ENCODE measurements at places on chromosomes 7 and 10. TPM values are rescaled to one million over a fixed set of nuclear protein-coding genes. Genes with fewer than 3 reads are reported as not detected.

DNA sequence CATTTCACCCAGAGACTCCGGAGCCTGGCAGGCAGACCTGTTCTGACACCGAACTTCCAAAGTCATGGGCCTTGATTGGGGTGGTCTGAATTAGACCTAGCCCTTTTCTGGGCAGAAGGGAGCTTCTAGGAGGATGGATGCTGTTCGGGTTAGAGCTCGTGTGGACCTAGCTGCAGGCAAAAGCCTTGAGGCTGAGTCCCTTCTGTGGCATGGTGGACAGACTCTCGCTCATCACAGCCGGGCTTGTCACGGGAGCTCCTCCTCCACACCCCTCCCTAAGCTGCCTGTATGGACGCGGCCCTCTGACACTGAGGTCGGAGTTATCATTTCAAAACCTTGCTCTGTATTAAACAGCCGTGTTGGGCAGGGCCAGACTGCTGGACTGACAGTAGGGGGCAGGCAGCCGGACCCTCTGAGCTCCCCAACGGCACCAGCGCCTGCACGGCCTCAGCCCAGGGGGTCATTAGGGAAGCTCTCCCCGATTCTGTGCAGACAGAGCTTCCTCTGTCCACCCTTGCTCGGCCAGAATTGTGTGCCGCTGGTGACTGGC lies 2.2 kb downstream of the IRF5 start:
- peaks cover 40% of the 10 kb centered on the region for H3K27me3 ChIP-seq
- H3K27ac ChIP-seq = no peak overlapping the region
- no peak for DNase-seq
- no peak overlapping the region for H3K4me3 ChIP-seq
- peaks cover 10% of the 10 kb centered on the region for H3K4me1 ChIP-seq
- H3K36me3 ChIP-seq = no peaks in the 10 kb centered on the region

GRCh38 chr10:67793313-67793712 lies 44.7 kb downstream of the DNAJC12 start:
- DNase-seq = no peak
- H3K27me3 ChIP-seq = peaks cover 6% of the 10 kb centered on the region
- peaks cover 18% of the 10 kb centered on the region for H3K4me1 ChIP-seq
- peak overlapping the region; percentile 7 for H3K27ac ChIP-seq
- H3K4me3 ChIP-seq = no peak overlapping the region

GRCh38 chr10:12826800-12827372 lies 174.6 kb downstream of the CCDC3 start:
- peaks cover 9% of the 10 kb centered on the region for H3K36me3 ChIP-seq
- no peaks in the 10 kb centered on the region for H3K27me3 ChIP-seq
- H3K4me1 ChIP-seq = peaks cover 49% of the 10 kb centered on the region

DNA sequence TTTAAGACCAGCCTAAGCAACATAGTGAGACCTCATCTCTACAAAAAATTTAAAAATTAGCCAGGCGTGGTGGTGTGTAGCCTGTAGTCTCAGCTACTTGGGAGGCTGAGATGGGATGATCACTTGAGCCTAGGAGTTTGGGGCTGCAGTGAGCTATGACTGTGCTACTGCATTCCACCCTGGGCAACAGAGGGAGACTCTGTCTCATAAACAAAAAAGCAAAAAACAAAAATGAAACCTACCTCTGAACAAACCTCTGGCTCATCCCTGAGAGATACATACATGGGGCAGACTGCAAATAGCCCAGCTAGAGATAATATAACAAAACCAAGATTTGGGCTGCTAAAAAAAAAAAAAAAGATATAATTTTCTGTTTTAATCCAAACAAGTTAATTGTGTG lies 19.5 kb downstream of the C10orf67 start:
- H3K4me3 ChIP-seq = no peak overlapping the region
- peaks cover 9% of the 10 kb centered on the region for H3K27me3 ChIP-seq
- DNase-seq = no peak
- no peaks in the 10 kb centered on the region for H3K36me3 ChIP-seq

DNA sequence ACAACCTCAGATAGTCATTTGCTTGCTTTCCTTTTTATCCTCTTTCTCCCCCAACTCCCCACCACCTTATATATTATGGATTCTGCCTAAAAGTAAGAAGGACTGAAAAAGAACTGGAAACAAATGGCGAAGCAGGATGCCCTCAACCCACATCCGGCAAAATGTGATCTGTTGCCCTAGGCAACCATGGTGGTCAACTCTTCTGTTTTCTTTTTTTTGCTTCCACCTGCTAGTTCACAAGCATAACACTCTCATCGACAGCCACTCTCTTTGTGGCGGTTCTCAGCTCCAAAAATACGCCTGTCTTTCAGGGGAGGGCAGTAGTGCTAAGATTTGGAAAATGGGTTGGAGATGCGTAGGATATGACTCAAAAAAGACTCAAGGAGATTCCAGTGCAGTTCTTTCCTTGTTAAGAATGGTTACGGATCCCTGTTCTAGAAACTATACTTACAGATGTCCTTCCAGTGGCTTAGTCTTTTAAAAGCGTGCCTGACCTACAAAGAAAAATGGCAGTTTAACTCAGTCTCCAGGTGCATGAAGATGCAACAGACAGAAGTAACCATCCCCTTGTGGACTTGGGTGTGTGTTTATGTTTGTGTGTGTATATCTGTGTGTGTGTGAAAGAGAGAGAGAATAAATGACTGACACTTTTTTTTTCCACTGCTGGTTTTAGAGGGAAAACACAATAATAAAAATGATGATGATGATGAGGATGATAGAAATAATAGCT lies 10.7 kb downstream of the APBB1IP start:
- no peak for DNase-seq
- no peaks in the 10 kb centered on the region for H3K4me1 ChIP-seq
- H3K36me3 ChIP-seq = no peaks in the 10 kb centered on the region
- H3K27ac ChIP-seq = no peak overlapping the region
- H3K4me3 ChIP-seq = no peak overlapping the region
- no peaks in the 10 kb centered on the region for H3K27me3 ChIP-seq

DNA sequence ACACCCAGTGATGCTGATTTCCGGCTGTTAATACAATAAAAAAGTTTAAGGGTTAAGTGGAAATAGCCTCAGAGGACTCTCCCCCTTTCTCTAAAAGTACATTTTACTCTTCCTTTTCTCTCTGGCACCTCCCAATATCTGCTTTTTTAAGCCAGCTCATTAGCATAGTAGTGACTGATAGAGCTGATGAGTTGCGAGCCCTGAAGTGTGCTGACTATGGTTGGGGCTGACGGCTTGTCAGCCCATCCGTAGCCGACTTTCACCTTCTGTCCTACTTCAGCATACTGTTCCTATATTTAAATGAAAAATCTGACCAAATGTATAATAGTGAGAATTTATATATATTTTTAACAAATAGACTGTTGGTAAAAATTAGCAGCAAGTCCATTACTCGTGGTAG lies 80.0 kb downstream of the SHH start:
- no peak overlapping the region for H3K27ac ChIP-seq
- no peak for DNase-seq
- no peaks in the 10 kb centered on the region for H3K27me3 ChIP-seq

DNA sequence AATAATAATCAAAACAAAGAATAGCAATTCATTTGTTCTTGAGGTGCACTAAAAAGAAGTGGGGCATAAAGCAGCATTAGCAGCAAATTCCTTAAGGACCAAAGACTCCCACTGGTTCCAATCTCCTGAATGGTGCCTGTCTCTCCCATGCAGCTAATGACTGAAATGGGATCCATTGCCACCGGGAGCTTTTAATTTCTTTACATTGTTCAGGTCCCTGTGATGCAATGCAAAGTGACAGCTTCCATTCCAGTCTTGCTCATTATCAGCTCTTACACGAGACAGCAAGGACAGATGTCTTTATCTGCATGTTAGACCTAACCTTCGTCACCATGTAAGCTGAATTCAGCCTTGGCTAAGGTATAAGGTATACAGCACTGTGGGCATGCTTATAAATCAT lies 148.1 kb downstream of the POU6F2 start:
- H3K27me3 ChIP-seq = peaks cover 8% of the 10 kb centered on the region
- H3K36me3 ChIP-seq = no peaks in the 10 kb centered on the region
- no peaks in the 10 kb centered on the region for H3K4me1 ChIP-seq

GRCh38 chr10:133039107-133039802 lies 48.5 kb upstream of the ADGRA1 start:
- no peak for DNase-seq
- no peak overlapping the region for H3K4me3 ChIP-seq
- no peak overlapping the region for H3K27ac ChIP-seq
- no peaks in the 10 kb centered on the region for H3K4me1 ChIP-seq

GRCh38 chr7:40629891-40630290 lies 495.1 kb downstream of the SUGCT start:
- H3K27ac ChIP-seq = no peak overlapping the region
- no peaks in the 10 kb centered on the region for H3K27me3 ChIP-seq
- H3K4me3 ChIP-seq = no peak overlapping the region
- no peak for DNase-seq
- peaks cover 20% of the 10 kb centered on the region for H3K4me1 ChIP-seq

GRCh38 chr7:151700586-151701165 lies 176.2 kb downstream of the PRKAG2 start:
- no peaks in the 10 kb centered on the region for H3K36me3 ChIP-seq
- no peak for DNase-seq
- H3K27ac ChIP-seq = no peak overlapping the region
- no peak overlapping the region for H3K4me3 ChIP-seq

GRCh38 chr10:60827791-60828488 lies 49.7 kb downstream of the CDK1 start:
- no peak overlapping the region for H3K4me3 ChIP-seq
- H3K27ac ChIP-seq = peak overlapping the region; percentile 63
- no peak for DNase-seq
- H3K27me3 ChIP-seq = no peaks in the 10 kb centered on the region
- no peaks in the 10 kb centered on the region for H3K36me3 ChIP-seq
- H3K4me1 ChIP-seq = peaks cover 21% of the 10 kb centered on the region

DNA sequence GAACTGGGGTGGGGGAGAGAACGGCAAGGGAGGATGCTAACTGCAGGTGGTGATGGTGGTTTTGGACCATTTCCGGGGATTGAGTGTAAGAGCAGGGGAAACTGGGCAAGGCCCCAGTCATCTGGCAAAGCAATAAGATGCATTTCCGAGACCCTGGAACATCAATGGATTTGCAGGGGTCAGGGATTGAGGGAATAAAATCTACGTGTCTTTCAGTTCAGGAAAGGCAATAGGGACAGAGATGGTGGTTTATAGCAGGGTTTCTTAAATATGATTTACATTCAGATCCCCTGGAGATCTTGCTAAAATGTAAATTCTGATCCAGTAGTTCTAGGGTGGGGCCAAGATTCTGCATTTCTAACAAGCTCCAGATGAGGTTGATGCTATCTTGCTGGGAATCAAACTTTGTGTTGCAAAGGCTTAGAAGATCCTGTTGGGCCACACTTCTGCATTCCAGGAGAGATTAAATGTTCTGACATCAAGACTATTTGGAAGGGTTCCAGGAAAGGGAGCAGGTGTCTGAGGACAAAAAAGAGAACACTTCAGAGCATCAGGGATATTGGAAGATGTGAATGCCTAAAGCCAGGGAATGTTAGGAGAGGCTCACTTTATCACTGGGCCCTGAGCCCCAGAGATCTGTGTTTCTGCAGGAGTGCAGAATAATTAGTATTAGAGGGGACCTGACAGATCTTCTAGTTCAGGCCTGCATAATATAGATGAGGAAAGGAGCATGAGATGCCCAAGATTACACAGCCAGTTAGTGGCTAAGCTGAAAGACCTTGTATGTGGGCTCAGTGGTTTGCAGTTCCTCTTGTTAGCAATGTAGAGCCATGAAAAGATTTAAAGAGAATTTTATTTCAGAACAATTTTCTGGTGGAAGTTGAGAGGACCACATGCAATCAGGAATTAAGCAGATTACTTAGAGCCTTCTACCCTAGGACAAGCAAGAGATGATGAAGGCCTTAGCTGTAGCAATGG lies 32.4 kb downstream of the BLNK start:
- H3K36me3 ChIP-seq = no peaks in the 10 kb centered on the region
- no peak for DNase-seq
- H3K4me3 ChIP-seq = no peak overlapping the region
- H3K27ac ChIP-seq = no peak overlapping the region
- H3K27me3 ChIP-seq = peaks cover 5% of the 10 kb centered on the region

DNA sequence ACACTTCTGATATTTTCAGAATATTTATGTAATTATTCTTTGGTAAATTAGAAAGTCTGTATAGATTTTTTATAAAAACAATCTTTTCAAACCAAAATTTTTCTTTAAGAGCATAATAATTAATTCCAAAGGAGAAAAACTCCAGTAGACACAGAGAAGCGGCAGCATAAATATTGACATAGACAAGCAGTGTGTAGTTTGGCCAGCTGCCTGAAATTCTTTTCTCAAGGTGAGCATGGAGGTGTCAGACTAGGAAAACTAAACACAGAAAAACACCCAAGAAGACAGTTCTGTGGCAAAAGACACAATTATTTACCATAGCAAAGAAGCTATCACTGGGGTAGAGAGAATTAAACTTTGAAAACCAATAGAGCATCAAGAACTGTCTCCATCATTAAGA lies 82.4 kb downstream of the KLF6 start:
- no peak overlapping the region for H3K4me3 ChIP-seq
- no peak overlapping the region for H3K27ac ChIP-seq
- H3K27me3 ChIP-seq = no peaks in the 10 kb centered on the region
- no peaks in the 10 kb centered on the region for H3K36me3 ChIP-seq
- no peak for DNase-seq

GRCh38 chr7:101468546-101469275 lies 106.0 kb downstream of the COL26A1 start:
- H3K27ac ChIP-seq = no peak overlapping the region
- H3K27me3 ChIP-seq = no peaks in the 10 kb centered on the region
- no peak overlapping the region for H3K4me3 ChIP-seq
- peaks cover 6% of the 10 kb centered on the region for H3K4me1 ChIP-seq

The ADAM22 gene
- total RNA-seq = 3.0 TPM

The LMTK2 gene
- 21.4 TPM for total RNA-seq

The AGAP9 gene
- total RNA-seq = 13.1 TPM

The PNLIPRP1 gene
- total RNA-seq = not detected

The CALCR gene
- total RNA-seq = not detected

The MYH16 gene
- not detected for total RNA-seq

The ATXN7L1 gene
- total RNA-seq = 14.2 TPM

Measured in osteocyte (in vitro differentiated cells).